Vagina (tissue), 2 donors: ENCODE measurements at places on chromosomes 4 and X.

GRCh38 chr4:80266902-80267380 lies 477 bp downstream of the FGF5 start:
- DNase-seq, result no peak

DNA sequence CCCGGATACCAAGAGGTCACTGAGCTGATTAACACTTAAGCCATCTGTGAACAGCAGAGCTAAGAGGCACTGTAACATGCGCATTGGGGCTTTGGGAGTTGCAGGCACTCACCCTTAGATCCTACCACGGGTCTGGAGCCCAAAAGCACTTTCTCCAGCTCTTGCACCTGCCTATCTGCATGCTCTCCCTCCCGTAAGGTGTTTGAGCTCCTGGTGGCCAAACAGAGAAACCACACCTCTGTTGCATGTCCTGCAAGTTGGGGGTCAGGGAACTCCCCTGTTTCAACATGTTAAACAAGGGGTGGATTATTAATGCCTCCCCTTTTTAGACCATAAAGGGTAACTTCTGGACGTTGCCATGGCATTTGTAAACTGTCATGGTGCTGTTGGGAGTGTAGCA lies 49.8 kb downstream of the GYPA start:
- DNase-seq, result no peak

GRCh38 chrX:112254896-112255295 lies 172.3 kb upstream of the TRPC5 start:
- DNase-seq, result no peak

GRCh38 chrX:31580726-31581125 lies 508.9 kb upstream of the FTHL17 start:
- DNase-seq, result no peak

GRCh38 chr4:55450566-55450965 lies 54.8 kb downstream of the TMEM165 start:
- no peak for DNase-seq

- no peak for DNase-seq
Observed at GRCh38 chr4:963276-964225, 9.8 kb downstream of the DGKQ start.
